ENCODE measurements at places on chromosomes 5 and 9. TPM values are rescaled to one million over a fixed set of nuclear protein-coding genes. Genes with fewer than 3 reads are reported as not detected.

The GPX3 gene
- total RNA-seq, result 0.28 TPM

DNA sequence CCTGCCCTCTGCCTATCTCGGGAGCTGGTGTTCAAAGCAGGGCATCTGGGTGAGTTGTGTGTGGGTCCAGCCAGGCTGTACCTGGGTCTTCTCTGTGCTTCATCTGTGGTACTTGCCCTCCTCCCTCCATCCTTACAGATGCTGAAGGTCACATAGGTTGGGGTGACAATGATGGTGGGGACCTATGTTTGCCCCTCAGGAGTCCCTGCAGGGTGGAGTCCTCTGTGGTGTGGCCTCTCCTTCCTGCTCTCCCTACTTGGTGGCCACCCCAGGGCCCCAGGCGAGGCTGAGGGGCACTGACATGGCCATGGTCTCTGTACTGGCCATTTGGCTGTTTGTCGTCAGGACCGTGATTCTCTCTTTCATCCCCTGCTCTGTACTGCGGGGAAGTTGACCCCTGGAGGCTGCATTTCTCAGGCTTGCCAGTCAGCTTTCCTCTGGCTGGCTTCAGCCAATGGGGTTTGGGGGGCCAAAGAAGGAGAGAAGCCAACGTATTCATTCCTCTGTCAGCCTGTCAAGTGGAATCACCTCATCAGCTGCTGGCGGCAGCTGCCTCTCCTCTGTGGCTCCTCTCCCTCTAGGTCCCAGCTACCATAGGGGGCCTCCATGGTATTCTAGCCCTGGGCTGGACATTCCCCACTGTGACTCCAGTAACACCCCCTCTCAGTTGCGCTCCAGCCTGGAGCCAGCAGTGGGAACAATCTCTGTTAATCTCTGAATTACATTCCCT is 4.6 kb downstream of the DCANP1 start:
- no peak for DNase-seq

DNA sequence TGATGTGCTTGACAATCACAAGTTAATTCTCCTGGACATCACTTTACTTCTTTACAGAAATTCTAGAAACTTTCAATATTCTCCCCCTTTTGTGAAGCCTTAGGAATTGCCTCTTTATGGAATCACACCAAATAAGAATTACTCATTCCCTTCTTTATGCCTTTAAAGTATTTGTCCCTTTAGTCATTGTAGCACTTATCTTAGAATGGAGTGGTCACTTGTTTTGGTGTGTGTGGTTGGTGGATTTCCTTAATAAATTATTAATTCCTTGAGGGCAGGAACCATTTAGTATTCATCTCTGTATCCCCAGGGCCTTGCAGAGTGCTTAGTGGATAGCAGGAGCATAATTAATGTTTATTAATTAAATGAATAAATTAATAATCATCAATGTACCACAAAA is 307.0 kb downstream of the ARRDC3 start:
- peak; percentile 6 for DNase-seq

GRCh38 chr5:52805615-52806014 is 17.9 kb downstream of the ITGA1 start:
- DNase-seq, result no peak
